NCI-H1930 (cell line): ENCODE measurements at places on chromosomes 6 and 20.

GRCh38 chr20:34318609-34319443 lies 15.7 kb upstream of the AHCY start:
- no peak for DNase-seq

DNA sequence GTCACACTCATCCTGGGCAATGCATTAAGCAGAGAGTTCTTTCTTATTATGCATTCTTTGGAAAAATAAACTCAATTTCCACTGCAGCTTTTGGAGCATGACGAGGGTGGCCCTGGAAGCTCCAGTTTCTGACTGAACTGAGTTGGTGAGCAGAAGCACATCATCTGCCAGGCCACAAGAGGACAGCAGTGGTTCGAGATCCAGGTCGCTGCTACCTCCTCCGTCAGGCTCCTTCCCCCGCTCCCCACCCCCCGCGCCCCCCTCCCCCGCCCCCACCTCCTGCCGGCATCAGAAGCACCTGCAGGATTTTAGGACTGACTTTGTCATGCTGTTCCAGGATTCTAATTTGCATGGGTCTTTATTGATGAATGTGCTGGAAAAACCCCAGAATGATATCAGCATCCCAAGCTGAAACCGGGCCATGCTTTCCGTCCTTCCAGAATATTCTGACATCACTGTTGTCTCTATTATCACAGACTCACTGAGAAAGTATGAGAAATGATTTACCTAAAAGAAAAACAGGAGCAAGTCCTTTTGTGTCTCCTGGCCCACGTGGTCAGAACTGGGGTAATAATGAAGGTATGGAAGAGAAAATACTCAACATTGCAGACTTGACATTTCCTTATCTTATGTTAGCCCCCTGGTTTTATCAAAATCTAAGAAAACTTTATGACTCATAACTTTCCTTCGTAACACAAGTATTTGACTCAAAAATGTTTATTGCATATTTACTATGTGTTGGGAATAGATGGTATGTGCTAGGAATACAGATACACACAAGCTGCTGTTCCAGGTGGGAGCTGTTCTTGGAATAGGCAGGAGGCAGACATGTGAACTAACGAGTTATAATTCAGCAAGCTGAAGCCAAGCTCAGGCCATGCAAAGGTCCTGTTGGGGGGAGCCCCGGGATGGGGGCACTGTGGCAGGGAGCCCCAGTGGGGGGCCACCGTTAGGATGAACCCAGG lies 220.2 kb upstream of the EXOC2 start:
- no peak for DNase-seq

DNA sequence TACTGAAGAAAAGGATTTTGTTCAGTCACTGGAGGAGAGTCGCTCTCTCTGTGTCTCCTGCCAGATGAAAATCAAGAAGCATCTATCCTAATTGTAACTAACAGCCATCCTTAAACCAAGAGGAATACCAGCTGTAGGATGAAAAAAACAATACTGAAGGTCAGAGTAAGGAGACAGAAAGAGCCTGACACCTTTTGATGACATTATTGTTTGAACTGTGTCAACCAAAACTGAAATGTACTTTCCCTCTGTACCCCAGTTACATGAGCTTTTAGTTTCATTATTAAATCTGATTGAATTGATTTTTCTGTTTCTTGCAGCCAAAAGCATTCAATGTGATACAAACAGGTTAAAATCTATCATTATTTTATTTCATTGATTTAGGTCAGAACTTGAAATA lies 17.2 kb upstream of the BTBD9 start:
- no peak for DNase-seq

GRCh38 chr20:36313476-36313875 lies 7.3 kb downstream of the DLGAP4 start:
- DNase-seq = no peak

GRCh38 chr6:115896538-115897129 lies 164.1 kb downstream of the FRK start:
- DNase-seq = no peak

GRCh38 chr6:144811140-144811539 lies 526.0 kb downstream of the UTRN start:
- no peak for DNase-seq

DNA sequence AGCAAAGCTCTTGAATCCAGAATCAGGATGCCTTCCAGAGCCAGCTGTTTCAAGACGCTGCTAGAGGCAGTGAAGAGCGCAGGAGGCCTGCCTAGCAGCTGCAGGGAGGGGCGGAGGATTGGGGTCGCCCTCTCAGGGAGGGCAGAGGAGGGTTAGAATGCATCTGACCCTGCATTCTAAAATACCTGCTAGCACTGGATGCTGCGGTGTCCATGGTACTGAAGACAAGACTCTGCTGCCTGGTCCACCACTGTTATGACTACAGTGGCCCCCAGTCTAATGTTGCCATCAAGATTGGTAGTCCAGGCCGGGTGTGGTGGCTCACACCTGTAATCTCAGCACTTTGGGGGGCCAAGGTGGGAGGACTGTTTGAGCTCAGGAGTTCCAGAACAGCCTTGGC lies 193.7 kb upstream of the PROKR2 start:
- DNase-seq = no peak

GRCh38 chr20:17485017-17485416 lies 46.2 kb downstream of the BFSP1 start:
- no peak for DNase-seq

DNA sequence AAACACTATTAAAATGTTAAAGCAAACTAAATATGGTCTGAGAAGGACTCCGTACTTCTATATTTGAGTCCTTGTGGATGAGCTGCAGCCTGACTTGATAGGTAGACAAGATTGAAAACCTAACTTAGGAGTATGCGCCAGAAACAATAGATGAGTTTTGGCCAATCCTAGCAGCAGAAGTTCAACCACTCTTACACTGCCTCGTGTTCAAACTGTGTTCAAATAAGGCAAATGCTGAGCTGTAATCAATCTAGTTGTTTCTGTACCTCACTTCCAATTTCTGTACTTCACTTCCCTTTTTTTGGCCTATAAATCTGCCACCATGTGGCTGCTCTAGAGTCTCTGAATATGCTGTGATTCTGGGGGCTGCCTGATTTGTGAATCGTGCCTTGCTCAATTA lies 13.2 kb upstream of the SERINC1 start:
- DNase-seq = no peak

- no peak for DNase-seq
Observed at GRCh38 chr6:70281923-70282311, 21.0 kb downstream of the COL9A1 start.

DNA sequence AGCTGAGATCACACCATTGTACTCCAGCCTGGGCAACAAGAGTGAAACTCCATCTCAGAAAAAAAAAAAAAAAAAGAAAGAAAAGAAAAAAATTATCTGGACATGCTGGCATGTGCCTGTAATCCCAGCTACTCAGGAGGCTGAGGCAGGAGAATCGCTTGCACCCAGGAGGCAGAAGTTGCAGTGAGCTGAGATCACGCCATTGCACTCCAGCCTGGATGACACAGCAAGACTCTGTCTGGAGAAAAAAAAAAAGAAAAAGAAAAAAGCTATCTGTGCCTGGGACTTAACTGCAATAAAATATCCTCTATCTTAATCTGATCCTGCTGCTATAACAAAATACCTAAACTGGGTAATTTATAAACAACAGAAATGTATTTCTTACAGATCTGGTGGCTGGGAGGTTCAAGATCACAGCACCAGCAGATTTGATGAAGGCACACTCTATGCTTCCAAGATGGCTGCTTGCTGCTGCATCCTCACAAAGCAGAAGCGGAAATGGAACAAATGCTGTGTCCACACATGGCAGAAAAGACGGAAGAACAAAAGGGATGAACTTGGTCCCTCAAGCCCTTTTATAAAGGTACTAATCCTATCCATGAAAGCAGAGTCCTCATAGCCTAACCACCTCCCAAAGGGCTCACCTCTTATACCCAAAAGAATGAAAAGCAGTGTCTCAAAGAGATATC lies 273.3 kb upstream of the JARID2 start:
- DNase-seq = no peak

DNA sequence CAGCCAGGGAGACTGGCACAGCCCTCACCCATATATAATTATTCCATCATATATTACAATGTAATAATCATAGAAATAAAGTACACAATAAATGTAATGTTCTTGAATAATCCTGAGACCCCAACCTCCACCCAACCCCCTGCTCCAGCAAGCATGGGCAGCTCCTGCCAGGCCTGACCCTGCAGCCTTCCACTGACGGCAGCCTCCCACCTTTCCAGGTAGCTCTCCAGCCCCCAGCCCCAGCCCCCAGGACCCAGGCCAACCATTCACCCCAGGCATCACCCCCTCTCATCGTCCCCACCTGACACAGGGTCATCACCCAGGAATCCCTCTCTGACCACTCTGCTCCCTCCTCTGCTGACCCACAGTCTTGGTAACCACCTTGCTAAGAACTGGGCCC lies 14.6 kb downstream of the TFEB start:
- no peak for DNase-seq

GRCh38 chr6:169557887-169558286 lies 143.9 kb downstream of the WDR27 start:
- no peak for DNase-seq

- no peak for DNase-seq
Observed at GRCh38 chr20:48283470-48284110, 498.3 kb upstream of the SULF2 start.

- no peak for DNase-seq
Observed at GRCh38 chr6:109105681-109106080, 10.4 kb downstream of the CEP57L1 start.

GRCh38 chr6:149233056-149233715 lies 84.3 kb upstream of the TAB2 start:
- DNase-seq = no peak

GRCh38 chr20:49627329-49627761 lies 59.4 kb upstream of the PTGIS start:
- DNase-seq = no peak

- no peak for DNase-seq
Observed at GRCh38 chr20:25345721-25346120, 44.9 kb downstream of the ABHD12 start.

GRCh38 chr20:52754366-52754765 lies 217.8 kb upstream of the TSHZ2 start:
- DNase-seq = no peak

- DNase-seq = no peak
Observed at GRCh38 chr6:127608554-127609270, 31.7 kb downstream of the C6orf58 start.

DNA sequence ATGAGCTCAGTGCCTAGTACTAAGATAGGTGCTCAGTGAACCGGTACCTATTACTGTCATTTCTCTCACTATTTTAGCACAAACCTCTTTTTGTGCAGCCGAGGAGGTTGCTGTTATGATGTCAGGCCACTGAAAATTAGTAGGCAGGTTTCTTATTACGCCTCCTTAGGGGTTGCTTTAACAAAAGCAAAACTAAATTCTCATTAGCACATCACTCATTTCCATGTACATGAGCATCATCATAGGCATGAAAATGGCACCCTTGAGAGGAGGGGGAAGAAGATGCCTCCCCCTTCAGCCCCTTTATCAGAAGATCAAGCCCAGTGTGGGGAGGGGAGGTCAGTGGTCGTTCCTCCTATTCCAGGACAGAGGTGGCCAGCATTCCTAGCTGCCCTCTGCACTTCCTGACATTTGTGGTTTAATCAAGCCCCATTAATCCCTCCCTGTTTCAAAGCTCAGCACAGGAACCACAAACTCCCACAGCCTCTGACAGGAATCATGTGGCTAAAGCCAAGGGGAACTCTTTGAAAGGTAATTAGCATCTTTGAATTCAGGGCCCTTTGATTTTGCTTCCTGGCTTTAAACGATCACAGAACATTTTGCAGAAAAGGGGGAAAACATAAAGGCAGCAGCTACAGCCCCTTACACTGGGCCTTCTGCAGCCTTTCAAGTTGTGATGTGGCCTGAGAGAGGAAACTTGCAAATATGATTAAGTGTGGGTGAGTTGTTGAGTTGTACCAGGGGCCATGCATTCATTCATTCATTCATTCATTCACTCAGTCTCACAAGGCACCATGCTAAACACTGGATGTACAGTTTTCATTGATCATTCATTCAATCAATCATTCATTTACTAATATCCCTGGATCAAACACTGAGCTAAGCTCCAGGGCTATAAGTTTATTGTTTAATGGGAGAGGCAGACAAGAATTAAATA lies 31.9 kb upstream of the PSMF1 start:
- DNase-seq = no peak

GRCh38 chr6:31086788-31087440 lies 25.5 kb downstream of the C6orf15 start:
- DNase-seq = no peak

GRCh38 chr6:152112491-152113261 lies 305.2 kb downstream of the ESR1 start:
- DNase-seq = no peak

GRCh38 chr20:14208956-14209355 lies 128.5 kb downstream of the FLRT3 start:
- DNase-seq = no peak

DNA sequence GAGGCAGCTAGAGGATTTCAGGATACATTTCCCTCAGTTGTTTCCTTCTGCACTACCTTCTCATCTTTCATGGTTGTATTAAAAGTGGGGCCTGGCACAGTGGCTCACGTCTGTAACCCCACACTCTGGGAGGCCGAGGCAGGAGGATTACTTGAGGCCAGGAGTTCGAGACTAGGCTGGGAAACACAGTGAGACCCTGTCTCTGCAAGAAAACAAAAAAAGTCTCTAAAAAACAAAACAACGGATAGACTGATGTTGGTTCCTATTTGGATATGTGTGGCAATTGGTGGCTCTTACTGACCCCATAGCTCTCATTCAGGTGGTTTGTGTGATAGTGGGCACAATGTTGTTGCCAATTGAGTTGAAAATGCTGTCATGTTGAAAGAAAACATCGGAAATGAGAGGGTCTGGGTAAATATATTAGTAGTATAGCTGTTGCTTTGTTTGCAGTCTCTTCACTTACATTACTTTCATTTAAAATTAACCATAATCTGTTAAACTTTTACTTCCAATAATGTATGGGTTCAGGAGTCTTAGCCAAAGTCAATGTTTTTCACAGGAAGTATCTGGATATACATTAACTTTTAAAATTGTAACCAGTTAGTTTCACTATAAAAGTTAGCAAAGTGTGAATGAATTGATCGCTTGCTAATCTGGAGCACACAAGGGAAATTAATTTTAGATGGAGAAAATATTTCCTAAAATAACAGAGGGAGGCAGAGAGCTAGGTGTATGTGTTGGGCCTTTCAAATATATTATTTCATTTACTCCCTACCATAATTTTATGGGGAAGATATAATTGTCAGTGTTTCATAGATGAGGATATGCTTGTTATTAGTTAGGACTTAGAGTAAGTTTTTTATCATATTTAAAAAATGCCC lies 31.1 kb downstream of the UTRN start:
- no peak for DNase-seq
